WTC11 (cell line): ENCODE measurements at places on chromosomes 2 and 18. TPM values are rescaled to one million over a fixed set of nuclear protein-coding genes. Genes with fewer than 3 reads are reported as not detected.
A peak's percentile ranks its signal among the peaks of the same experiment; 100 is the strongest.

Gene FBXO48
- total RNA-seq: 1.3 to 1.5 TPM (median 1.3 TPM) in 3 replicates

Gene LBX2
- 1.0 to 1.8 TPM (median 1.8 TPM) in 3 replicates for total RNA-seq

Gene ANTXR1
- total RNA-seq: 30.0 to 37.7 TPM (median 36.8 TPM) in 3 replicates

Gene PROKR1
- 2.6 to 4.4 TPM (median 2.8 TPM) in 3 replicates for total RNA-seq

- no peak overlapping the region for H3K27ac ChIP-seq
- H3K36me3 ChIP-seq: peaks cover 4% of the 10 kb centered on the region; the same call in 1 of the 2 replicates
Measured at GRCh38 chr2:232781765-232782164, 5.4 kb upstream of the KCNJ13 start.

GRCh38 chr2:216084547-216084946, 2.8 kb downstream of the TMEM169 start:
- no peak overlapping the region for H3K4me3 ChIP-seq
- no peaks in the 10 kb centered on the region for H3K27me3 ChIP-seq
- peaks cover 41% of the 10 kb centered on the region for H3K4me1 ChIP-seq
- H3K36me3 ChIP-seq: no peaks in the 10 kb centered on the region

GRCh38 chr2:135052042-135052876, at the start of gene RAB3GAP1:
TSS of gene RAB3GAP1 (plus strand) at chr2:135052292. CDS start at chr2:135052308, 16 bp downstream.
- peaks cover 15% of the 10 kb centered on the region for H3K4me1 ChIP-seq
- DNase-seq: peak; percentile 62
- H3K27ac ChIP-seq: peak within 1 kb of the TSS; percentile 99
- H3K36me3 ChIP-seq: peaks cover 5% of the 10 kb centered on the region; the same call in 1 of the 2 replicates
- no peaks in the 10 kb centered on the region for H3K27me3 ChIP-seq

DNA sequence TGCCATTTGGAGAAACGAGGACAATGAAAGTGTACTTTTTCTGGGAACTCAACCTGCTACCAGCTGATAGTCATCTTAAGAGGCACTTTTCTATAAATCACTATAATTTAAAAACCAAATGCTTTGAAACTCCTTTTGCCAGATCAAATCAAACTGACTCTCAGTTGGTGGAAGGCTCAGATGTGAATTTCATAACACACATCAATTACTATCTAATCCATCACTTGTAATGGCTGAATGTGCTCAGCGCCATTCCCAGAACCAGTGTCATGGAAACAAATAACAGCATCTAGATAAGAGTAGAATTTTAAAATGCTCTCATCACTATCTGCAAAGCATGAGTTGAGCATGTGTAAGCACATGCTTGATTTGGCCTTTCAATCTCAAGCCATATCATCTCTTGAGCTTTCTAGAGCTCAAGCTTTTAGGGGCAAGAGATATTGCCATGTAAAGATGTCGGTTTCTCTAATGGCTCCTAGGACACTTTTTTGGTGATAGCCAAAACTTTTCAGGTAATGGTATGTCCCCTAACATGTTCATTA, 223.1 kb upstream of the ACVR2A start:
- H3K27me3 ChIP-seq: no peaks in the 10 kb centered on the region
- H3K4me1 ChIP-seq: peaks cover 15% of the 10 kb centered on the region
- no peak overlapping the region for H3K27ac ChIP-seq
- no peak for DNase-seq
- no peak overlapping the region for H3K4me3 ChIP-seq

DNA sequence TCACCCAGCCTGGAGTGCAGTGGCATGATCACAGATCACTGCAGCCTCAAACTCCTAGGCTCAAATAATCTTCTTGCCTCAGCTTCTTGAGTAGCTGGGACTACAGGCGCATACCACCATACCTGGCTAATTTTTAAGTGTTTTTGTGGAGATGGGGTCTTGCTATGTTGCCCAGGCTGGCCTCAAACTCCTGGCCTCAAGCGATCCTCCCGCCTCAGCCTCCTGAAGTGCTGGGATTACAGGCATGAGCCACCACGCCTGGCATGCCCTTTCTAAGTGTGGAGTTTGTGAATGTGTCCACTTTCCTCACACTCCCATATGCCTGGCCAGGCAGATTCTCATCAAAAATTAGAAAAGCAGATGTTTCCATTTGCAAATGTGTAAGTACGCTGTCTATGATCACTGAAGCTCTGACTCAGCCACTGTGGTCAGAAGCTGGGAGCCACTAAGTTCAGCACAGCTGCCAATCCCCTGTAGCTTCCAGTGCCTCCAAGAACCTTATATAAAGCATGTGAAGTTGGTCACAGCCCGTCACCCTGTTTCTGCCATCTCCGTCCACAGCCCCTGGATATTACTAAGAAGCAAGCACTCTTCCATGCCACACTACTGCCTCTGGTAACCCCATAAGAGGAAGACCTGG, 155.4 kb downstream of the FAM210A start:
- no peak overlapping the region for H3K4me3 ChIP-seq
- H3K27me3 ChIP-seq: no peaks in the 10 kb centered on the region; the same call in 1 of the 2 replicates
- H3K27ac ChIP-seq: no peak overlapping the region
- no peaks in the 10 kb centered on the region for H3K36me3 ChIP-seq
- H3K4me1 ChIP-seq: peaks cover 9% of the 10 kb centered on the region
- DNase-seq: no peak

DNA sequence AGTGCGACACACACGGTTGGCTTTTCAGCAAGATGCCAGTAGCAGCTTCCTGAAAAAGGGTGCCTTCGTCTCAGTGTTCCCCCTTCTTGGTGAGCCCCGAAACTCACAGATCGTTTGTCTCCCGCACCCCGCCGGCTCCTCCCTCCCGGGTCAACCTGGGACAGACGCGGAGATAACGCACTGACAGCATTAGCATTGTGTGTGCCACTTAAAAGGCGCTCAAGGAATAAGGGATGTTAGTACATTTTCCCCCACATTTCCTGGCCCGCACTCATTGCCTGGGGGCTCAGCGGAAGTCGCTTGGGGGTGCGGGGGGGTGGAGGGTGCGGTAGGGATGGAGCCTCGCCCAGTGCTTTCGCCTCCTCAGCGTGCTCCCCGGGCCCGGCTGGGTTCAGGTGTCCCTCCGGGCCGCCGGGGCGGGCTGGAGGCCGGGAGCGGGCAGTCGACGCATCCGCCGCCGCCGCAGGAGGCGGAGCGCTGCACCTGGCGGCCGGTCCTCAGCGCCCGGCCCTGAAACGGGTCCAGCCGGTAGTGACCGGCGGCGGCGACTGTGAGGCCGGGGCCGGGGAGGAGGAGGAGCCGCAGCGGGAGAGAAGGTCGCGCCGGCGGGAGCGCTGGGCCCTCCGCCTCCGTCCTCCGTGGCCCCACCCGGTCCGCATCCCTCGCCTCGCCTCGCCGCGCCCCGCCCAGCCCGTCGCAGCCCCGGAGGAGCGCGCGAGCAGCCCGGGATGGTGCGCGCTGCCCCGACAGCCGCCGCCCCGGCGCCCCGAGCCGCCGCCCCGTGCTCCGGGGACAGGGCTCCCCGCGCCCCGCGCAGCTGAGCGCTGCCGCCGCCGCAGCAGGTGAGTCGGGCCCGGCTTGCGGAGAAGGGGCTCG, at the start of gene MFSD6:
MFSD6 (plus strand) TSS at position 694 of the 876 bp plus-strand sequence. CDS start 27,675 bp downstream, outside the sequence.
- peak within 1 kb of the TSS; percentile 73 for H3K4me3 ChIP-seq
- no peaks in the 10 kb centered on the region for H3K36me3 ChIP-seq
- peak; percentile 63 for DNase-seq
- peaks cover 19% of the 10 kb centered on the region for H3K27me3 ChIP-seq
- peaks cover 22% of the 10 kb centered on the region for H3K4me1 ChIP-seq

- no peaks in the 10 kb centered on the region for H3K4me1 ChIP-seq
- no peaks in the 10 kb centered on the region for H3K36me3 ChIP-seq
- no peak for DNase-seq
- H3K27me3 ChIP-seq: no peaks in the 10 kb centered on the region
Measured at GRCh38 chr2:221423210-221423804, 148.8 kb downstream of the EPHA4 start.

- no peak overlapping the region for H3K4me3 ChIP-seq
- H3K27me3 ChIP-seq: no peaks in the 10 kb centered on the region
- H3K36me3 ChIP-seq: no peaks in the 10 kb centered on the region
- H3K4me1 ChIP-seq: peaks cover 6% of the 10 kb centered on the region; the same call in 1 of the 2 replicates
- no peak overlapping the region for H3K27ac ChIP-seq
- no peak for DNase-seq
Measured at GRCh38 chr2:117436697-117437096, 377.8 kb upstream of the DDX18 start.

GRCh38 chr2:23690421-23691105, 236.4 kb downstream of the ATAD2B start:
- H3K27me3 ChIP-seq: no peaks in the 10 kb centered on the region
- H3K36me3 ChIP-seq: no peaks in the 10 kb centered on the region; the same call in none of the 2 replicates
- no peak overlapping the region for H3K27ac ChIP-seq
- no peak overlapping the region for H3K4me3 ChIP-seq
- DNase-seq: no peak

- peaks cover 19% of the 10 kb centered on the region for H3K4me1 ChIP-seq
- DNase-seq: no peak
- no peak within 1 kb of the TSS for H3K27ac ChIP-seq
- H3K4me3 ChIP-seq: no peak within 1 kb of the TSS
Measured at GRCh38 chr2:224401641-224402342, at the start of gene FAM124B. TSS of gene FAM124B (minus strand) at chr2:224402107. CDS start at chr2:224401768, 339 bp downstream.

GRCh38 chr2:64905338-64906024, 83.7 kb upstream of the SLC1A4 start:
- no peaks in the 10 kb centered on the region for H3K27me3 ChIP-seq
- DNase-seq: no peak
- H3K27ac ChIP-seq: no peak overlapping the region
- no peaks in the 10 kb centered on the region for H3K36me3 ChIP-seq

DNA sequence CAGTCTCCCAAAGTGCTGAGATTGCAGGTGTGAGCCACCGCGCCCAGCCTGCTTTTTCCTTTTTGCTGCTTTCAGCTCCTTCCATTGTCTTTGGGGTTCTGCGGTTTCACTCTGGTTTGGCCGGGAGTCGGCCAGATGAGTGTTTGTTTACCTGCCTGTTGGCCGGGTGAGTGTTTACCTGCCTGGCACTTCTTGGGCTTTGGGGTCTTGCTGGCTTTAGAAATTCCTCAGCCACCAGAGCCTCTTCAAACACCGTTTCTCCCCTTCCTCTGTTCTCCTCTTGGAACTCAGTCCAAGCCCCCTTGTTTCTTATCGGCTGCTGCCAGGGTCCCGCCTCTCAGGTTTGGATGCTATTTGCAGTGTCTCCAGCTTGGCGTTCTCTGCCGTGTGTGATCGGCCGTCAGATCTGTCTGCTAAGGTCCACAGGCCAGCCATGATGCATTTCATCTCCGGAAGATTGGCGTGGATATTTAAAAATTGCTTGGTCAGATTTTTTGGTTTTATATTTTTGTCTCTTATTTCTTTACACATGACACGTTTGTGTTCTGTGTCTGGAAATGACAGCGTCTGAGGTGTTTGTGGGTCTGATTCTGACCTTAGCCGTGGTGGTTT, 14.2 kb upstream of the GAL3ST2 start:
- H3K27ac ChIP-seq: peak overlapping the region; percentile 58
- H3K36me3 ChIP-seq: peaks cover 20% of the 10 kb centered on the region
- no peak for DNase-seq
- peaks cover 5% of the 10 kb centered on the region; the same call in 1 of the 2 replicates for H3K4me1 ChIP-seq

DNA sequence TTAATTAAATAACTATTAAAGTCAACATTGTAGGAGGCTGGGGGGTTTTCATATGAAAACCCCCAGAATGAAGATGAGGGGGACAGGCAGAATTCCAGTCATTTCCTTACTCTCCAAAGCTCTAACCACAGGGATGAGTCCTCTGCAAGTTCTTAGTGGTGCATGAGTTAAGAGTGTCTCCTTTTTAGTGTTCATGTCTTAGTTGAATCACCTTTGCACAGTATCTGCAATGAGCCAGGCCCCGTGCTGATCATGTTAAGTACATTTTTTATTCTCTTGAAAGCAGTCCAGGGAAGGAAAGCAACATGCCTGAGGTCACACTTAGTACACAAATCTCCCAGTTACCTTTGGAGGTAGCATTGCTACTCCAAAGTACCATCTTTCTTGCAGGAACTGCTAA, 25.7 kb upstream of the MSGN1 start:
- no peaks in the 10 kb centered on the region for H3K36me3 ChIP-seq
- no peak for DNase-seq
- H3K4me1 ChIP-seq: peaks cover 16% of the 10 kb centered on the region
- H3K27me3 ChIP-seq: no peaks in the 10 kb centered on the region
- no peak overlapping the region for H3K4me3 ChIP-seq
